EL (cell line): ENCODE measurements at places on chromosomes 5 and 9.

- DNase-seq = no peak
Observed at GRCh38 chr5:26245321-26245720, 793.1 kb downstream of the CDH9 start.

- DNase-seq = peak; percentile 41
Observed at GRCh38 chr5:124614105-124614504, 132.3 kb downstream of the ZNF608 start.

- DNase-seq = peak; percentile 51
Observed at GRCh38 chr9:110058304-110058953, 149.5 kb downstream of the C9orf152 start.

DNA sequence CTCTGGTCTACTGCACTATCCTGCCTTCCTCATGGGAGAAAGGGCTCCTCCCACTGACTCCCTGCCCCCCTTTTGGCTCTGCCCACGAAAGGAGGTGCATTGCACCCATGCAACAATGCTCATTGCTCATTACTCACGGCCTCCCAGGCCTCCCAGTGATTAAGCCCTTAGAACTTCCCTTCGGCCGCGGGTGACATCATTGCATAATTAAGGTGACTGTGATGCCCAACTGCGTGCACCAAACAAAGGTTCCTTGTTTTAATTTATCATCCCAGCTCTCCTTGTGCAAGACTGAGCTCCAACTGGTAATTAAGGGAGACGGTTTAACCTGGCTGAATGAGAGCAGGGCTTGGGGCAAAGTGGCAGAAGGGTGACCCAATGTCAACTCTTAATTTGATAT lies 180.4 kb downstream of the GAS1 start:
- DNase-seq = peak; percentile 94
